Stomach (tissue), 19 donors: ENCODE measurements at places on chromosomes 5 and 9. TPM values are rescaled to one million over a fixed set of nuclear protein-coding genes. Genes with fewer than 3 reads are reported as not detected.

DNA sequence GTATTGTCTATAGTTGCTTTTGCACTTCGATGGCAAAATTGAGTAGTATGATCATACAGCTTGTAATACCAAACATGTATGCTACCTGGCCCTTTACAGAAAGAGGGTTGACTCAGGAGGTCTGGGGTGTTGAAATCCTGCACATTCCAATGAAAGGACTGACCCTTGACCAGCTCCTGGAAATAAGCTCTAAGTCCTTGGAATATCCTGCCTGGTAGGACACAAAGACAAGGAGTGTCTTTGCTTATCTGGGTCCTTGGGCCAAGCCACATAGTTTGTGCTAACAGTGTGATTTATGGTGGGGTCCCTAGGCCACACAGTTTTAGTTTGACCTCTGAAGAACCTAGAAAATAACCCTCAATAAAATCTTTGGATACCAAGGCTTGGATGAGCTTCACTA, 89.3 kb upstream of the FTMT start:
- H3K27me3 ChIP-seq = no peaks in the 10 kb centered on the region
- no peak for DNase-seq
- H3K4me3 ChIP-seq = no peak overlapping the region
- no peaks in the 10 kb centered on the region for H3K4me1 ChIP-seq
- no peak overlapping the region for H3K27ac ChIP-seq

GRCh38 chr9:2785060-2785950, 58.6 kb downstream of the PUM3 start:
- H3K36me3 ChIP-seq = no peaks in the 10 kb centered on the region
- no peak for DNase-seq
- no peak overlapping the region for H3K4me3 ChIP-seq
- no peaks in the 10 kb centered on the region for H3K4me1 ChIP-seq

DNA sequence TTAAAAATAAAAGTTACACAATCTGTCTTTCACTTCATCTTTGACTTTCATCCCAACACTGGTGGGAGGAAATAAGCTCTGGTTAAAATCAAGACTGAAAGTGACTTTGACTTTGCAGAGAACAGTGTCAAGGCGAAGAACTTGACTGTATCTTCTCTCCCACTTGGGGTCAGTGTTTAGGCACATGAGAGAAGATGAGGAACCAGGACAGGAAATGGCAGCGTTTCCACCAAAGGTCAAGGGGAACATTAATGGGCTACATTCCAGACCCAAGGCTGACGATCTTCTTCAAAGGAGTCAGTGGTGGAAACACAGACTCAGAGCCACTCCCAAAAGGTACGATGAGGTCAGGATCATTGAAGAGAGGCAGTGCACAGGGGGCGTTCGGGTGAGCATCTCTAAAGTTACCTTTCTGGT, 409.5 kb downstream of the ARHGEF28 start:
- H3K4me3 ChIP-seq = no peak overlapping the region
- DNase-seq = no peak
- H3K4me1 ChIP-seq = no peaks in the 10 kb centered on the region
- H3K27me3 ChIP-seq = no peaks in the 10 kb centered on the region
- H3K27ac ChIP-seq = no peak overlapping the region

GRCh38 chr5:89570557-89570956, 687.6 kb upstream of the MEF2C start:
- H3K4me1 ChIP-seq = no peaks in the 10 kb centered on the region
- DNase-seq = no peak

- H3K27me3 ChIP-seq = no peaks in the 10 kb centered on the region
- no peak overlapping the region for H3K4me3 ChIP-seq
- H3K36me3 ChIP-seq = no peaks in the 10 kb centered on the region
- DNase-seq = no peak
- H3K4me1 ChIP-seq = no peaks in the 10 kb centered on the region
- no peak overlapping the region for H3K27ac ChIP-seq
These were observed 381.8 kb upstream of the ST8SIA4 start for GRCh38 chr5:101284736-101285375.

DNA sequence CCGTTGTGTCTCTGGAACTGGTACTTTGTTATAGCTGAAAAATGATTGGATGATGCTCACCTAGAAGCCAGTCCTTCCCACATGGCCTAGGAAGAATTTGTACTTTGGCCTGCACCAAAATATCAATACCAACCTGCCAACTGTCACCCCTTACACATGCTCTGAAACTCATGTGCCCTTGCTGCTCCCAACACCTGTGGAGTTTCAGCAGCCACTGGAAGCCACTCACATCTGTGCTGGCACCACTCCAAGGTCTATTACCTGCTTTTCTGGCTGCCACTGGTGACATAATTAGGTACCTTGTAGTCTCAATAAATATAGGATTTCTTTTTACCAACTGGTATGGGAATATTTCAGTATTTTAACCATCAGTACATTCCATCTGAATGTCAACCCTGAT, 363.6 kb downstream of the SH3GL2 start:
- H3K4me1 ChIP-seq = no peaks in the 10 kb centered on the region
- no peak overlapping the region for H3K4me3 ChIP-seq
- DNase-seq = no peak
- H3K27me3 ChIP-seq = no peaks in the 10 kb centered on the region
- no peak overlapping the region for H3K27ac ChIP-seq

GRCh38 chr5:27845248-27845647, 806.9 kb upstream of the CDH9 start:
- H3K27me3 ChIP-seq = no peaks in the 10 kb centered on the region
- no peak for DNase-seq
- H3K4me1 ChIP-seq = no peaks in the 10 kb centered on the region

DNA sequence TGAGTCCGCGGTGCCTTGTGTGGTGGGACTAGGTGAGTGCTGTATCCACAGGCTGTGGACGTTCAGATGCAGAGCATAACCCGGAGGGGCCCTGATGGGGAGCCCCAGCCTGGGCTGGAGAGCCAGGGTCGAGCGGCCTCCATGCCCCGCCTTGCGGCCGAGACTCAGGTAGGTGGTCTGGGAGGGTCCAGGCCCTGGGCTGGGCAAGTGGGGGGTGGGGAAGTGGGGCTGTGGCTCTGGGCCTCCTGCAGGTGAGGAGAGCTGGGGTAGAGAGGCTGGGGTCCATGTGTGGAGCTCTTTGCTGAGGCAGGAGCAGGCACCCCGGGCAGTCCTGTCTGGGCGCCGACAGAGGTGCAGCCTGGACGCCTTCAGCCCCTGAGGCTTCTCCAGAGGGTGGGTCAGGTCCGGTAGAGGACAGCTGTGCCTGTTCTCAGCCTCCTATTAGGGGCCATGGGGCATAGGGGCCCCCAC, 241.1 kb downstream of the CACNA1B start:
- H3K27ac ChIP-seq = no peak overlapping the region
- no peaks in the 10 kb centered on the region for H3K4me1 ChIP-seq
- DNase-seq = no peak
- H3K4me3 ChIP-seq = no peak overlapping the region
- H3K36me3 ChIP-seq = no peaks in the 10 kb centered on the region

GRCh38 chr5:56849671-56850070, 34.3 kb downstream of the MAP3K1 start:
- peaks cover 35% of the 10 kb centered on the region for H3K4me1 ChIP-seq
- H3K4me3 ChIP-seq = no peak overlapping the region
- H3K27me3 ChIP-seq = no peaks in the 10 kb centered on the region
- H3K36me3 ChIP-seq = no peaks in the 10 kb centered on the region
- peak overlapping the region; percentile 2 for H3K27ac ChIP-seq

DNA sequence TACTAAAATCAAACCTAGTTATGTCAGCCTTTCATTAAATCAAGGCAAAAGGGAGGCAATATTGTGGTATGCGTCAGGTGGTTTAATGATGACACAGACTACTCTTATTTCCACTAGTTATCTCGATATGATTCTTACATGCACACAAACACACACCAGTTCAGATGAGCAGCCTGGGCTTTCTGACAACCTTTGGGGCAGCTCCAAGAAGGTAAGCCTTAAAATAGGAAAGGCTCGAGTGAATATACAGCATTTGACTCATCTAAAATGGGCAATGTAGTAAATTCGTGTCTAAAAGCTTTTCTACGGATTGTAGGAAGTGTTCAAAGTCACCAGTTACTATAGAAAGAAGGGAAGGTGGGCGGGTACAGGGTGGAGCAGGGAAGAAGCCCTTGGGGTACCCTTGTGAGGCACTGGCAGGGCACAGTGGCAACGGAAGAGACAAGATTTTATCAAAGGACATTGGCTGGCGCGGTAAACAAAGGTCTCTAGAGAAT, 1.9 kb downstream of the ANKH start:
- no peaks in the 10 kb centered on the region for H3K36me3 ChIP-seq
- H3K4me3 ChIP-seq = peak overlapping the region; percentile 90
- H3K27ac ChIP-seq = no peak overlapping the region
- DNase-seq = no peak

GRCh38 chr5:18675041-18675440, 1040.8 kb downstream of the TAF11L14 start:
- H3K27me3 ChIP-seq = no peaks in the 10 kb centered on the region
- no peak for DNase-seq
- H3K36me3 ChIP-seq = no peaks in the 10 kb centered on the region
- H3K4me1 ChIP-seq = no peaks in the 10 kb centered on the region
- no peak overlapping the region for H3K4me3 ChIP-seq

DNA sequence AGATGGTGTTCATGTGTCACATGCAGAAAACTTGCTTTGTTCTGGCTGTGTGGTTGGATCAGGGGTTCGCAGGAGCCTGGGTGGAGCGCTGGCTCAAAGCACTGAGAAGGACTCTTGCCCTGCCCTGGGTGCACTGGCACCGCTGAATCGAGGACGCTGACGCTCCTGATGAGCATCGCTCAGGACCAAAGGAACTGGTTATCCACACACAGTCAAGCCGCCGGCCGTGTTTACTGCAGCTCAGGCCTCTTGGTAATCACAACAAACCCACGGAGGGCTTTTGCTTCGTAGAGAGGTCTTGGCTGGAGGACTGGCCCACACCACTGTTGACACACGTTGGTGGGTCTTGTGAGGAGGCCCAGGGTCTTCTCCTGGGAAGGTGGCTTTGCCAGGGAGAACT, 299.4 kb upstream of the IRX2 start:
- no peak overlapping the region for H3K27ac ChIP-seq
- H3K27me3 ChIP-seq = no peaks in the 10 kb centered on the region
- no peak overlapping the region for H3K4me3 ChIP-seq
- no peaks in the 10 kb centered on the region for H3K4me1 ChIP-seq
- H3K36me3 ChIP-seq = no peaks in the 10 kb centered on the region

DNA sequence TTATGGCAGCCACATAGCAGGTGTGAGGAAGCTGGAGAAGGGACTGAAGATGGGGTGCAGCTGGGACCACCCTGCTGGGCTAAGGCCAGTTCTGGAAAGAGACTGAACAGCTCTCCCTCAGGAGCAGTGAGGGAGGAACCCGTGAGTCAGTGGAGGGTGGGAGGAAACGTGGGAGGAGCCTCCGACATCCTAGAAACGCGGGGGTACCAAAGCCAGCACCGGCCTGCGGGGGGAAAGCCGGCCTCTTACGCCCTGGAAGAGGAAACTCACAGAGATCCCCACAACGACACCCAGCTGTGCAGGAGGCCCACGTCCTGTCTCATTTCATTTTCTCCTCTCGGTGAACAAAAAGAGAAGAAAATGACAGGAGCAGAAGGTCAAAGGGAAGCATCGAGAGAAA, 185.8 kb upstream of the IRX4 start:
- no peak overlapping the region for H3K27ac ChIP-seq
- H3K36me3 ChIP-seq = no peaks in the 10 kb centered on the region
- no peak overlapping the region for H3K4me3 ChIP-seq
- no peak for DNase-seq
- H3K4me1 ChIP-seq = no peaks in the 10 kb centered on the region

- DNase-seq = peak; percentile 84
- H3K4me3 ChIP-seq = no peak overlapping the region
- H3K27ac ChIP-seq = no peak overlapping the region
- peaks cover 8% of the 10 kb centered on the region for H3K4me1 ChIP-seq
These were observed 346.8 kb downstream of the PIK3R1 start for GRCh38 chr5:68562308-68562707.

- H3K4me3 ChIP-seq = no peak overlapping the region
- H3K4me1 ChIP-seq = no peaks in the 10 kb centered on the region
- H3K36me3 ChIP-seq = no peaks in the 10 kb centered on the region
- no peak overlapping the region for H3K27ac ChIP-seq
- peak; percentile 39 for DNase-seq
- peaks cover 96% of the 10 kb centered on the region for H3K27me3 ChIP-seq
These were observed 70.1 kb upstream of the RAPGEF1 start for GRCh38 chr9:131809941-131810344.

- no peaks in the 10 kb centered on the region for H3K36me3 ChIP-seq
- H3K27ac ChIP-seq = no peak overlapping the region
- DNase-seq = no peak
- H3K4me3 ChIP-seq = no peak overlapping the region
- no peaks in the 10 kb centered on the region for H3K27me3 ChIP-seq
These were observed 415.3 kb downstream of the MAN2A1 start for GRCh38 chr5:110104726-110105669.

GRCh38 chr9:87301371-87301770, 196.3 kb upstream of the DAPK1 start:
- no peak overlapping the region for H3K4me3 ChIP-seq
- H3K4me1 ChIP-seq = no peaks in the 10 kb centered on the region
- H3K27ac ChIP-seq = no peak overlapping the region
- peak; percentile 41 for DNase-seq
- H3K36me3 ChIP-seq = no peaks in the 10 kb centered on the region

DNA sequence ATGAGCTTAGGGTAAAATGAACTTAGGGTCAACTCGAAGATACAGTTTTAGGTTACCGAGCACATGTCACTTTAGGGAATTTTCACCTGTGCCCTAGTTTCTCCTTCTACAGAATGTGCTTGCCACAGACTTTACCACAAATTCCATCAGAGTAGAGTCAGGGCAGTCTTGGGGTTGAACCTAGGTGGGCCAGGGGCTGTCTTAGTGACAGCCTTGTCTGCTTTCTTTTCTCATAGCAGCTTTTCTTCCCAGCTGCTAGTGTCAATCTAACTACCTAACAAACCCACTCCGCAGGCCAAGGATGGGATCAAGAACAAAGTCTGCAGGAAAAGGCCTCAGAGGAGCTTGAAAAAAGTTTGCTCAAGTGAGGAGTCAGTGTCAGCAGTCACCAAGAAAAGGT, 458.1 kb upstream of the CDH18 start:
- H3K27ac ChIP-seq = no peak overlapping the region
- no peaks in the 10 kb centered on the region for H3K27me3 ChIP-seq
- DNase-seq = no peak
- no peaks in the 10 kb centered on the region for H3K36me3 ChIP-seq

- H3K4me3 ChIP-seq = no peak overlapping the region
- no peak overlapping the region for H3K27ac ChIP-seq
- H3K36me3 ChIP-seq = no peaks in the 10 kb centered on the region
- H3K27me3 ChIP-seq = no peaks in the 10 kb centered on the region
- DNase-seq = no peak
- no peaks in the 10 kb centered on the region for H3K4me1 ChIP-seq
These were observed 41.3 kb upstream of the MEF2C start for GRCh38 chr5:88924330-88924657.

- H3K27ac ChIP-seq = no peak overlapping the region
- no peak overlapping the region for H3K4me3 ChIP-seq
- no peak for DNase-seq
- H3K36me3 ChIP-seq = no peaks in the 10 kb centered on the region
These were observed 140.4 kb upstream of the SPDL1 start for GRCh38 chr5:169442913-169443784.

- H3K4me3 ChIP-seq = no peak overlapping the region
- H3K27ac ChIP-seq = no peak overlapping the region
- no peaks in the 10 kb centered on the region for H3K4me1 ChIP-seq
- no peaks in the 10 kb centered on the region for H3K36me3 ChIP-seq
- no peaks in the 10 kb centered on the region for H3K27me3 ChIP-seq
- DNase-seq = no peak
These were observed 548.7 kb downstream of the TUSC1 start for GRCh38 chr9:25129537-25129936.

QRFP gene
- not detected for total RNA-seq

DMRTA1 gene
- 2.9 TPM for total RNA-seq

PCDHA7 gene
- not detected for total RNA-seq

MVB12B gene
- total RNA-seq = 11.2 TPM

IFNW1 gene
- not detected for total RNA-seq

TLR4 gene
- total RNA-seq = 11.2 TPM

NKD2 gene
- total RNA-seq = not detected

CD74 gene
- 484 TPM for total RNA-seq

PDGFRB gene
- 65.5 TPM for total RNA-seq

ARL14EPL gene
- total RNA-seq = not detected

SLCO6A1 gene
- total RNA-seq = not detected
